ENCODE measurements at places on chromosomes 2 and 18. TPM values are rescaled to one million over a fixed set of nuclear protein-coding genes. Genes with fewer than 3 reads are reported as not detected.

DNA sequence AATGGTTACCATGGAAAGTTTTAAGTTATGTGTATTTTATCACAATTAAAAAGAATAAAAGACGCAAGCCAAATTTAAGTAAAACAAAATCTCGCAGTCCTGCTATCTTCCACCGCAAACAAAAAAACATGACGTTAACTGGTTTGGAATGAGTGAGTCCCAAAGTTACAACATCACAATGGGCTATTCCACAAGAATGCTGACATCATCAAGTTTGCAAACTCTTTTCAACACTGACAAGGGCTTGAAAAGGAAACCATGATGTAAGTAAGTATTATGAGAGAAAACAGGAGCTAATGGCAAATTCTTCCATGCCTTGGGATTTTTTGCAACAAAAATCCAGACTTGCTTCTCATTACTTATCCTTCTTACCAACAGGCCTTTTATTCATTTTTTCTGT is 31.1 kb downstream of the SIGLEC15 start:
- no peak for DNase-seq
- H3K36me3 ChIP-seq: peaks cover 4% of the 10 kb centered on the region
- H3K27me3 ChIP-seq: no peaks in the 10 kb centered on the region
- no peak overlapping the region for H3K27ac ChIP-seq
- no peaks in the 10 kb centered on the region for H3K4me1 ChIP-seq

GRCh38 chr2:184481865-184482264 is 116.5 kb upstream of the ZNF804A start:
- no peaks in the 10 kb centered on the region for H3K36me3 ChIP-seq
- H3K4me1 ChIP-seq: no peaks in the 10 kb centered on the region
- no peak overlapping the region for H3K27ac ChIP-seq
- DNase-seq: no peak
- no peak overlapping the region for H3K4me3 ChIP-seq

- H3K4me3 ChIP-seq: no peak overlapping the region
- H3K36me3 ChIP-seq: no peaks in the 10 kb centered on the region
- no peak overlapping the region for H3K27ac ChIP-seq
- no peaks in the 10 kb centered on the region for H3K4me1 ChIP-seq
- no peak for DNase-seq
- no peaks in the 10 kb centered on the region for H3K27me3 ChIP-seq
These were observed 22.0 kb upstream of the LAPTM4A start for GRCh38 chr2:20073460-20073859.

GRCh38 chr2:10875126-10875525 is 36.6 kb upstream of the KCNF1 start:
- DNase-seq: no peak
- no peaks in the 10 kb centered on the region for H3K27me3 ChIP-seq

The LGALSL gene
- 36.7 TPM for total RNA-seq
